ENCODE measurements at places on chromosomes 7 and 10.

DNA sequence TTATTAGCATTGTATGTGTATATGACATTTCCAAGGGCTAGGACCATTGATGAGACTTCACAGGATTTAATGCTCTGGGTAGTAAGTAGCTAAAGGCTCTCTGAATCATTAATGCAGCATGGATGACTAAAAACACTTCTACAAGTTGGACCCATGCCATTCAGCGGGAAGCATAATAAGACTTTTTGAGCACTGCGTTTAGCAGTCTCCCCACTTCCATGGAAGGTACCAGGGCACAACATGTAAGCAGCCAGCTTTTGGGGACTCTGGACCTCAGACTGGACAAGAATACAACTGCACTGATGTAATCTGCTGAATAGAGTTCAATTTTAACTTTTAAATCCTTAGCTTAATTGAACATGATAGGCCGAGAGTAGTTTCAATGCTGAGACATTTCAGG, 191.7 kb upstream of the IMMP2L start:
- DNase-seq = no peak

DNA sequence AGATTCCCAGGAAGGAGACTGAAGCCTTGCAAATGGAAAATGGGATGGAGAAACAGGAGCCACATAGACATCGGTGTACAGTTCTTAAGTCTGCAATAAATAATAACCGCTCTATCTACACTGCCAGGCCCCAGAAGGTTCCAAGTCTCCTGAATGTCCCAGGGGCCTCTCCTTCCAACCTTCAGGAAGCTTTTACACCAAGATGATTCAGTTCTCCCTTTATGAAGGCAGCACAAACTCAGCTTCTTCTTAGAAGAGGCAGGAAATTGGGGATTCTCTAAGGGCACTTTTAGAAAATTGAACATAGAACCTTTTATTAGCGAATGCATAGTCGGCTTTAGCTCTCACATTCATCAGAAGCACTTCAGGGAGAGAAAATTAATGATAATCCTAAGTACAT, 130.8 kb upstream of the LYZL1 start:
- no peak for DNase-seq

- no peak for DNase-seq
Observed at GRCh38 chr10:78570633-78571235, 498.0 kb upstream of the ZMIZ1 start.

- no peak for DNase-seq
Observed at GRCh38 chr7:16841681-16842080, 36.9 kb upstream of the AGR2 start.

- DNase-seq = no peak
Observed at GRCh38 chr7:131279044-131279443, 48.6 kb upstream of the MKLN1 start.
